ENCODE measurements at places on chromosomes 13 and 19.

- DNase-seq, result no peak
Measured at GRCh38 chr13:104014803-104015645, 948.8 kb upstream of the SLC10A2 start.

- no peak for DNase-seq
Measured at GRCh38 chr13:73273745-73274144, 214.9 kb downstream of the KLF5 start.

DNA sequence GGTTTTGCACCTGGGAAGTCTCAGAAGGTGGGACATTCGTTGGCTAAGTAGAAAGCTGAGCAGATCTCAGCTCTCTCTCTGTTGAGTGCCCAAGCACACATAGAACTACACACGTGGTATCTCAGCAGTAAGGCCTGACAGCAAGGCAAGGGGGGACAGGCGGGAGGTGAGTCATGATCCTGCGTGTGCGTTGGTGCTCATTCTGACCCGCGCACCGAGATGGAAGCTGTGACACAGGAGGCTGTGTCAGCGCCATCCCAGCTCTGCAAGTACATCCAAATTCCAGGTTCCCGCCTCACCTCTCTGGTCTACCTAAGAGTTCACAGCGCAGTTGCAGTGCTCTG lies 135.7 kb downstream of the USP12 start:
- no peak for DNase-seq

GRCh38 chr13:20847296-20847695 lies 55.2 kb downstream of the XPO4 start:
- DNase-seq, result no peak

- no peak for DNase-seq
Measured at GRCh38 chr19:6983448-6983847, 37.8 kb downstream of the MBD3L2B start.

- no peak for DNase-seq
Measured at GRCh38 chr19:1082928-1083816, 12.0 kb downstream of the POLR2E start.

GRCh38 chr19:10503002-10503789 lies at the start of gene KEAP1:
KEAP1 (minus strand) TSS chr19:10503356; CDS start chr19:10500033, 3,323 bp downstream.
- peak; percentile 51 for DNase-seq

DNA sequence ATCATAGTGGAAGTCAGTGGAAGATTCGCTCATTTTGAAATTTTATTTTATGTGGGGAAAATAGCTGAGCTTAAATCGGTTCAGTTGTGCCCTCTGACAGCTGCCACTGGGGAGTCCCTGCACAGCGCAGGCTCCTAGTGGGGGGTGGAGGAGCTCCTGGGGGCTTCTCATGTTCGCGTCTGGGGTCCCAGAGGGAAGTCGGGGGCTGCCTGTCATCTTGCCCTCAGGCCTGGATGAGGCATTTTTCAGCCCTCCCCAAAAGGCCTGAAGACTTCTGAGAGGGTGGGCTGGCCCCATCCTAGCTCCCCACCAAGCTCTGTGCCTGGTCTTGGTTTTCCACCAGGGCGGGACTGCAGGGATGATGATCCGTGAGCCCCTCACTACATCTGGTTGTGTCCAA lies 82.1 kb downstream of the CHST8 start:
- DNase-seq, result no peak

DNA sequence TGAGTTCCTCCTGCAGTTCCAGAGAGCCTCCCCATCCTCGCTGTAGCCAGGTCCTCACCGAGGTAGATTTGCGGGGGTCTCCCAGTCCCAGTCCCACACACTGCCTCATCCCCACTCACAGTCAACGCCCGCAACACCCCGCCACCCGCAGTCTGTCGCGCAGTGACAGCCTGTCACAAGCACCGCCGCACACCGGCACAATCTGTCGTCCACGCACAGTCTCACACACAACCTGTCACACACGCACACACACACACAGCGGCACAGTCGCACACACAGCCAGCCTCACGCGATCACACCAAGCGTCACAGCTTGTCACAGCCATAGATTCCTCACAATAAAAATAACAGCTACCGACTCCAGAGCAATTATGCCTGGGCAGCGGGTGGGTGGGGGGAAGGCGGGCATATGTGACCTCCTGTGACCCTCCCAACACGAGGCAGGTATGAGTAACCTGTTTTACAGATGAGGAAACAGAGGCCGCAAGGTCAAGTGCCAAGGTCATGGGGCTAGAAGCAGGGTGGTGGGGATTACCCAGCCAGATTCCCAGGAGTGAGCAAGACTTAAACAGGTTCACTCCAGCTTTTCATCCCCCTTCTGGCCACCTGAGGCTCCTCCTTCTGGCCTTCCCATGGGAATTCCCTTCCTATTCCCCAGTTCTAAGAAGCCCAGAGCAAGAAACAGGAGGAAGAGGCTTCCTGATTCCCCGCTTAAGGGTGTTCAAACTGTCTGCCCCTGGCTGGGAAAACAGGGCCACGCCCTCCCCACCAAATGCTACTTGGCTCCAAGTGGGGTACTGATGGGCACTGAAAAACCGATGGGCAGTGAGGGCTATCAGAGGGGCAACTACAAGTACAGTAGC lies 13.9 kb downstream of the NFIX start:
- no peak for DNase-seq

- DNase-seq, result peak; percentile 95
Measured at GRCh38 chr19:10104665-10105508, 1.3 kb upstream of the PPAN start.

DNA sequence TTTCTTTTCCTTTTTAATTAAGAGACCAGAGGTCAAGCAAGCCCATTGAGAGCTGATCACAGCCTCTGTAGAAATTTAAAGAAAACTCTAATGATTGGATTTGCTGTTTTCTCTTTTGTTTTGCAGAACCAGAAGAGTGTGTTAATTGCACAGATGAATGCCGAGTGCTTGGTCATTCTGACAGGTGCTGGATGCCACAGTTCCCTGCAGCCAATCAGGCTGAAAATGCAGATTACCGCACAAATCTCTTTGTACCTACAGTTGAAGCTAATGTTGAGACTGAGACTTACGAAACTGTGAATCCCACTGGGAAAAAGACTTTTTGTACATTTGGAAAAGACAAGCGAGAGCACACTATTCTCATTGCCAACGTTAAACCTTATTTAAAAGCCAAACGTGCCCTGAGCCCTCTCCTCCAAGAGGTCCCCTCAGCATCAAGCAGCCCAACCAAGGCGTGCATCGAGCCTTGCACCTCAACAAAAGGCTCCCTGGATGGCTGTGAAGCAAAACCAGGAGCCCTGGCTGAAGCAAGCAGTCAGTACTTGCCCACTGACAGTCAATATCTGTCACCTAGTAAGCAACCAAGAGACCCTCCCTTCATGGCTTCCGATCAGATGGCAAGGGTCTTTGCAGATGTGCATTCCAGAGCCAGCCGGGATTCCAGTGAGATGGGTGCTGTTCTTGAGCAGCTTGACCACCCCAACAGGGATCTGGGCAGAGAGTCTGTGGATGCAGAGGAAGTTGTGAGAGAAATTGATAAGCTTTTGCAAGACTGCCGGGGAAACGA lies 93.1 kb downstream of the PCDH17 start:
- DNase-seq, result no peak

- DNase-seq, result no peak
Measured at GRCh38 chr19:43589678-43590077, 6.3 kb downstream of the IRGQ start.

DNA sequence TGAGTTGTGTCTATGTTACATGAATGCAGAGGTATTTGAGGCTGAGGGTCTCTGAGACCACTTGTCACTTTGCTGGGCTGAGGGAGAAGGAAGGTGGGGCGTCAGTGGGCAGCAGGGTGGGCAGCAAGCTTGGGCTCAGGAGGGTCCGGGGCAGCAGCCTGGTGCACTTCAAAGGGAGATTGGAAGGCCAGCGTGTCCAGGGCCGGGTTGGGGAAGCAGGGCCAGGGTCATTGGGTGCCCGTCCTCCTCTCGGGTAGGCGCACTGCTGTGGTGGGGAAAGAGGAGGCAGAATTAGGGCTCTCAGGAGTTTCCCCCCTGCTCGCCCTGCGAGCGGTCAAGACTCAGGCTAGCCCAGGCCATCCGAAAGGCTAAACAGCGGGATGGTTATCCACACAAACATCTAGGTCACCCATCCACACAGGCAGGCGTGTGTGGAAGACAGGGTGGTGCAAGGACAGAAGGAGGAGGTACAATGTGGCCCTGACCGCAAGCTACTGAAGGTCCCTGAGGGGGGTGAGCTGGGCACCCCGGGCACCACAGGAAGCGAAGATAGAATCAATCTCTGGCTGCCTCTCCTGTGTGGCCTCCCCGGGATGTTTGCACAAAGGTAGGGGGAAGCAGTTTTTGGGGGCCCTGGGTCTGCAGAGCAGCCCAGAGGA lies 37.7 kb downstream of the MYO9B start:
- DNase-seq, result no peak

- no peak for DNase-seq
Measured at GRCh38 chr13:114112826-114113322, 19.5 kb downstream of the RASA3 start.

DNA sequence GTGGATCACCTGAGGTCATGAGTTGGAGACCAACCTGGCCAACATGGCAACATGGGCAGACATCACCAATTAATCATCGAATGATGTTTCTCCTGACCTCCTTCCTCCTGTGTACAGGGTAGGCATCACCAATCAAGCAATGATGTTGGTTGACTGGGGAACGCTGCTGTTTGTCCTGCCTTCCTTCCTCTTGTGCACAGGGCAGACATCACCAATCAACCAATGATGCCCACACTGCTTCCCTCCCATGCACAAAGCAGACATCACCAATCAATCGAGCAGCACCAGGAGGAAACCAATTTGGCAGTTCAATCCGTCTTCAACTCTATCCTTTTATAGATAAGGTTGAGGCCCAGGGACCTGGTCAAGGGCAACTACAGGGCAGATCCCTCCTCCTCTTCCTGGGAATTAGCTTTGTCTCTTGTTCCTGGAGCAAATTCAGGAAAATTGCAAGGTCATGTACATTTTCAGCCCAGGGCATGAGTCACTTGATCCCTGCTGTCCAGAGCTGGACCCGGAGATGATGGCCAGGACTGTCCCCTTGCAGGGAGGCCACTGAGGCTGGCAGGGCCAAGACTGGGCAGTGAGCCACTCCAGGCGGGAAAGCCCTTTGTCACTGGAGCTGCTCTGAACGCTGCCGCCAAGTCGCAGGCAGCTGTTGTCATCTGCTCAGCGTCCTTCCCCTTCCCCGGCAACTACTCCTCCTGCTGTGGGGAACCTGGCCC lies 5.3 kb upstream of the CSNK1G2 start:
- peak; percentile 33 for DNase-seq

DNA sequence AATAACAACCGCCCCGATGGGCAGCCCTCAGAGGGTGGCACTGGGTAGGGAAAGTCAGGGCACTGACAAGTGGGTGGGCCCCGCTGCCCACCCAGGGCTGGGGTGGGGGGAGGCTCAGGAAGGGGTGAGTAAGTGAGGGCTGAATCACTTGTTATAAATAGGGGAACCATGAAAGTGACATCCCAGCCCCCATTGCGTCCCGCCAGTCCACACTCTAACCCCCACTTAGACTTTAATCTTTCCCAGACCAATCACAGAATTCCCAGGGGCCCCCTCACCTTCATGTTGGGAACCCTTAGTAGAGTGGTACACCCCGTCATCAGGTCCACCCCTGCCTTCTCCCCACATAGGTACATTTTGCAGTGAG lies 37.0 kb upstream of the NANOS3 start:
- no peak for DNase-seq

DNA sequence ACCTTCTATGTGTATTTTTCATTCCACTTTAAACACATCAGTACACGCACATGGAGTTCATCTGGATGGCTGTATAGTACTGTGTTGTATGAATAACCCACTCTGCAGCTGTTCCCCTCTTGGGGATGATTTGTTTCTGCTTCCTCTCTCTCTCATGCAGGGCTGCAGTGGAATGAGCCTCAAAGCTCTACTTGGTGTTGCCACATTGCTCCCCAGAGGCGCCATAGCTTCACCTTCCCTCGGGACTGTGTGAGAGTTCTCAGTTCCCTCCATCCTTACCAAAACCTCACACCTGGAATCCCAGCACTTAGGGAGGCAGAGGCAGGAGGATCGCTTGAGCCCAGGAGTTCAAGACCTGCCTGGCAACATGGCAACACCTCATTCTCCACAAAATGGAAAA lies 28.4 kb upstream of the GPR183 start:
- DNase-seq, result no peak

DNA sequence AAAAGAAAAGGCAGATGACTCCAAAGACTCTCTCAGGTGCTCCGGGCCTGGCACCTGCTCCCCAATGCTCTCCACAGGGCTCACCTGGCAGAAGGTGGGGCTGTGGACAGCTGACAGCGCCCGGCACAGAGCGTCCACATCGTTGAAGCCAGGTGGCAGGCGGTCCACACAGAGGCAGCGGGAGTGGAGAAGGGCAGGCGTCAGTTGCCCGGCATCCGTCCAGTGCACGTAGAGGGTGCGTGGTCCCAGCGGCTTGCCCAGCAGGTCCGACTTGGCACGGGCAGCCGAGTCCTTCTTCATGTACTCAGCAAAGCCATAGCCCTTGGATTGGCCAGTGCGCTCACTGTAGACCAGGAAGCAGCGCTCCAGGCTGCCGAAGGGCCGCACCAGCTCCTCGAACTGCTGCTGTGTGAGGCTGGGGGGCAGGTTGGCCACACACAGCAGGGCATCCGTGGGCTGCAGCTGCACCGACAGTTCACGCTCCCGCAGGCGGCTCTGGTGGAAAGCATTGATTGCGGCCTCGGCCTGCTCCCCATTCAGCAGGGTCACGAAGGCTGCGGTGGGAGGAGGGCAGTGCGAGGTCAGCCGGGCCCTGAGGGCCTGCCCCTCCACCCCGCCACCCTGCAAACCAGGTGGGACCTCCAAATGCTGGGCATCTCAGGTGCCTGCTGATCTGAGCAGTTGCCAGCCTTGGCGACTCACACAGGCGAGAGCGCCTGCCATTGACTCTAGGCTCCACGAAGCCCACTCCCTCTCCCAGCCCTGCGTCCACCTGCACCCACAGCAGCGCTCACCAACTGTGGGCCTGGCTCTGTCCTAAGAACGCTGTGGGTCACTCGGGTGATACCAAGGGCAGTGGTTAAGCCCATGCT lies 4.5 kb downstream of the RAVER1 start:
- DNase-seq, result no peak

- DNase-seq, result no peak
Measured at GRCh38 chr19:6464070-6464873, at the start of gene CRB3. CRB3 (plus strand) TSS chr19:6464271; CDS start chr19:6464702, 431 bp downstream.

GRCh38 chr19:33763633-33764371 lies 32.9 kb upstream of the KCTD15 start:
- no peak for DNase-seq

GRCh38 chr19:55645512-55645881 lies 2.0 kb downstream of the ZNF581 start:
- DNase-seq, result no peak
